ENCODE measurements at places on chromosomes 2 and 18.
A peak's percentile ranks its signal among the peaks of the same experiment; 100 is the strongest.

GRCh38 chr2:118835746-118836410 lies 11.6 kb downstream of the EN1 start:
- DNase-seq: no peak

- DNase-seq: no peak
Measured at GRCh38 chr2:46967990-46968647, 52.5 kb upstream of the MCFD2 start.

DNA sequence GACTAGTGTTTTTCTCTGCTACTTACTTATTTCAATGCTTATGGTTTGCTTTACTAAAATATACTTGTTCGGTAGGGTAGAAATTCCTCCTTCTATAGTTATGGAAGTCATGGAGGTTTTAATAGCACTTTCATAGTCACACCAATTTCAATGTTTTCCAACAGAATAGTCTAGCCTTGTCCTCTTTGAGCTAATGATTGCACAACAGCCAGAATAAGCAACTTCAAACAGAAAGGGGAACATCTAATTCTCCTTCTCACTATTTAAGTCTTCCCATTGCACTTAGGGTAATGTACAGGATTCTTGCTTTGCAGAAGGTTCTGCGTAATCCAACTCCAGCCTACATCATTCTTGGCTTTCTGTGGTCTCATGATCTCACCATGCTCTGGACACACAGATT lies 287.7 kb upstream of the GCFC2 start:
- no peak for DNase-seq

DNA sequence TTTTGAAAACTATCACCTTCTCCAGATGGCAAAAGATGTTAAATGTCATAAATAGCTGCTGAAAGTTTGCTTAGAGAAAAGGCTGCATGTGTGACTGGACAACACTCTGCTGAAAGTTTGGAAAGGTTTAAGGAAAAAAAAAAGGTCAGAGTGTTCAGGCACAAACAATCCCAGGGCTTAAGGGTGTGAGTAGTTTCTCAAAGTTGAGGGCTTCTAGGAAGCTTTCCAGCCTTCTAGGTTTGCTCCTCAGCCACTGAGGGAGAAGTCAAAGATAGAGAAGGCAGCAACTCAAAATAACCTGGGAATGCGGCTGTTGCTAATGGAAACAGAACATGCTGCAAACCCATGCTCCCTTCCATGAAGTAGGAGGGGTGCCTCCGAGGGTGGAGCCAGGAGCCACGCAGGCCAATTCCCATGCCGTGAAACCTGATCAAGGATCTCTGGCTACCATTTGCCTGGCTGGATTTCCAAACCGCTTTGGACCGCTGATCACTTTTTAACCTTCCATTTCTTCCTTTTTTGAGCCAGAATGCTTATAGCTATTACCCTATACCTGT lies 88.0 kb downstream of the TEX51 start:
- DNase-seq: no peak

DNA sequence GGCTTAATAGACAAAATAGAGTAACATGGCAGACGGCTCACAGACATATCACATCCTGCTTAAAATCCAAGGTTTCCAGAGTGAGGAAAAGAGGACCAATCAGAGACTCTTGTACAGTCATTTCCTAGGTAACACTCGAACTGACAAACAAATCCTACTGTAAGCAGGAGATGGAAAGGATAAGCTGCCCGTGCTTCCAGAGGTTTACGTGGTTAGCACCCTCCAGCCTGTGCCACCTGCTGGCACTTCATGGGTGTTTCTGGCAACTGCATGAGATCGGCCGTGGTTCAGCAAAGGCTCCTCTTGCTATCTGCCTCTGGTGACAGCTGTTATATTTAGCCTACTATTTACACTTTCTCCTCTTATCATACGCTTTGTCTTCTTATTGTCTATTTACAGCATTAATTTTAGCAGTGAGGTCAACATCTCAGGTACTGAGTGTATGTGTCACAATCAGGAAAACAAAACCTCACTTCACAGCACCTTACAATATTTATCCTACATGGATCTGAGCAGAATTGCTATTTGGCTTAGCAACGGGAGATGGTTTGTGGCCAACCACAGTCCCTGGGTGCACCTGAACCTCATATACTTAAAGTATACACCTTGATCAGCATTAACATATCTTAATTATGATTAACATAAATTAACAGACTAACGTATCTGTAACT lies 226.9 kb downstream of the TMEM163 start:
- DNase-seq: no peak

DNA sequence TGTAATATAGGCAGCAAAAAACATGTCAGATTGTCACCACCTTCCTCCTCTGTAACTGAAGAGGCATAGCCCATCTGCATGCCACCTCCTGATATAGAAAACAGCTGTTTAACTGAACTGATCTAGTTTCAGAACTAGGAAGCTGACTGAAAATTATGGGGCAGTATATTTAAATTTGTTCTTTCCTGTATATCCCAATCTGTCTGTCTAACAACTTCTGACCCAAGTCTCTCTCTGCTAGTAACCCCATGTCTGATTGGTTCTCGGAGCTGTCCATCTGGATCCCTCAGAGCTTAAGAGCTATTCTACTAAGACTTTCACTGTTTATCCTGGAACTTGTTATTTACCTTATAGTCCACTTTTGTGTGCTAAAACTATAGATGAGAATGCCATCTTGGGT lies 68.2 kb upstream of the SLC35G4 start:
- no peak for DNase-seq

- peak; percentile 47 for DNase-seq
Measured at GRCh38 chr2:26068602-26069298, 34.9 kb downstream of the RAB10 start.

DNA sequence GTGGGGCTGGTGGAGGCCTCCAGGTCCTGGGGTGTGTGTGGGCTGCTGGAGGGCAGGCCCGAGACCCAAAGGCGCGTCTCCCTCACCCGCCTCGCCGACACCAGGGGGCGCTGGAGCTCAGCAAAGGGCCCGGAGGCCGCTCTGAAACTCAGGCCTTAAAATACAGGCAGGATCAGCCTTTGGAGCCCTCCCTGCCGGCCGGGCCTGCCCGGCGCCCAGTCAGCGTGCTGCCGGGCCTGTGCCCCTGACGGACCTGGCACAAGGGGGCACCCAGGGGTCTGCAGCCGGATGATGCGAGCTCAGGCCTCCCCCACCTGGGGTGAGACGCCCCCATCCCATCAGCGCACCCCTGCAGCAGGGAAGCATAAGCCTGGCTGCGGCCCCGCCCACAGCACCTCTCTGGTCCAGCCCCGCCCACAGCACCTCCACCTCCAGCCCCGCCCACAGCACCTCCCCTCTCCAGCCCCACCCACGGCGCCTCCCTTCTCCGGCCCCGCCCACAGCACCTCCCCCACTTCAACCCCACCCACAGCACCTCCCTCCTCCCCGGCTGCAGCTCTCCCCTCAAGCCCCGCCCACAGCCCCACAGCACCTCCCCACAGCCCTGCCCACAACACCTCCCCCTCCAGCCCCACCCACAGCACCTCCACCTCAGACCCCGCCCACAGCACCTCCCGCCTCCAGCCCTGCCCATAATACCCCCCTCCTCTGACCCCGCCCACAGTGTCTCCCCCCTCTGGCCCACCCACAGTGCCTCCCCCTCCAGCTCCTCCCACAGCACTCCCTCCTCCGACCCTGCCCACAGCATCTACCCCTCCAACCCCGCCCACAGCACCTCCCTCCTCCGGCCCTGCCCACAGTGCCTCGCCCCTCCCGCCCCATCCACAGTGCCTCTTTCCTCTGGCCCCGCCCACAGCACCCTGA lies 92.8 kb upstream of the OTOS start:
- DNase-seq: peak; percentile 59

- DNase-seq: no peak
Measured at GRCh38 chr2:124836416-124836815, 811.3 kb downstream of the CNTNAP5 start.

All from CD4-positive, alpha-beta memory T cell (primary cell).